ENCODE measurements at places on chromosomes 3 and 15.

GRCh38 chr3:77539014-77539413, 499.1 kb downstream of the ROBO2 start:
- no peak for DNase-seq

DNA sequence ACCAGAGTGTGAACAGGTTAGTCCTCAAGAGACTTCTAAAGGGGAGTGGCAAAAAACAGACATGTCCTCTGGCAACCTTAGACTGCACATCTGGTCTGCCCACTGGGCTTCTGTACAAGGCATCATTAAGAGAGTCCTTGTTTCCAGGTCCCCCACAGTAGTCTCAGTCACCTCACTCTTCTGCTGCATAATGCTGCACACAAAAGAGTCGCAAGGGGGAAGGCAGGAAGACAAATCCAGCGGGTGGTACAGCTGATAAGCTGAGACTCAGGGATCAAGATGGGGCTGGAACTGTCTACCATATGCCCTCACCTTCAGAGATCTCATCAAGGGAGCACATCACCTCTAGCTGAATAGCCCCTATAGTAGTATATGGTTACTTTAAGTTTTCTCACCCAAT, 27.4 kb upstream of the RPS17 start:
- DNase-seq, result no peak

DNA sequence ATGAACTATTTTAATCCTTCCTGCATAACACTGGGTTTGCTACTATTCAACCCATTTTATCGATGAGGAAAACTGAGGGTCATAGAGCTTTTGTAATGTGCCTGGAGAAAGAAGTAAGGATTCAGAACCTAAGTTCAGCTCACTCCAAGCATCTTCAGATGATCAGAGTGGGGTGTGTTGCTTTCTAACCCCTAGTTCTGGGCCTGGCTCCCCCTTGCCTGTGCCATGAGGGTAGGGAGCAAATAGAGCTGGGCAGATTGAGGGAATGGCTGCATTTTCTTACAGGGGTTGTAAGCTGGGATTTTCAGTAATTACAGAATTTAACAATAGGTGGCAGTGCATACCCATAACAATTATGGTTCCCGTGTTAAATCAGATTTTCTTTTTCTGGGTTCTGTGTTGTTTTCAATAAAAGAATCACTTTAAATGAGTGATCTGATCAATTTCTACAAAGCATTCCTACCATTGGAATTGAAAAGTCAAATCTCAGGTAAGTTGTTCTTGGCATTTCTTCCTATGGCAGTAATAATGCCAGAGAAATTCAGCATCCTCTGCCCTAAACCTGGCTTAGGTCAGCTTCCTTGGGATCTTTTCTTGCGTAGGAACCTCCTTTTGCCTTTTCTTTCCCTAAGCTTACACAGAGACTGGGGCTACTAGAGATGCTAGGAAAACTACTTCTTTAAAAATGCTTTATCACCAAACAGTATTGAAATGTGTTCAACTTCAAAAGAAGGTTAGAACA, 103.8 kb upstream of the IL12A start:
- DNase-seq, result no peak

DNA sequence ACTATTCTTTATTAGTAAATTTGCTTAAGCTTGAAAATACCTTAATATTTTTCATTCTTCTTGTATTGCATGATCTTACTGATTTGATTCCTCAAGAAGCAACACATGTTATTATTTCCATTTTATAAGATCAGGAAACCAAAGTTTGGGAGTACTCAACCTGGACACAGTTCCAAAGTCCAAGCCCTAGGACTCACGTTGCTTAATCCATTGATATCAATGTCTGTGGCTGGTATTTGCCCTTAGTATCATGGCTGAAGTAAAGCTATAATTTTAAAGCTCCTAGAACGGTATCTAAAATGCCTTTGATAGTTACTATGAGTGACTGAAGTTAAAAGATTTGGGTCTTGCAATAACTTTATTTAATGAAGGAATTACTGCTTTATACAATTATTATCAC, 1045.3 kb downstream of the TUSC7 start:
- DNase-seq, result no peak

All from activated B cell treated with CpG ODN at 0.5 μM for 24 hours (primary cell).